Uterus (tissue), 4 donors: ENCODE measurements at places on chromosomes 2 and 18. TPM values are rescaled to one million over a fixed set of nuclear protein-coding genes. Genes with fewer than 3 reads are reported as not detected.

BMP10 gene
- total RNA-seq, result not detected

VWC2L gene
- not detected for total RNA-seq

ITPRIPL1 gene
- total RNA-seq, result not detected

- no peak for DNase-seq
These were observed 13.9 kb downstream of the IL1F10 start for GRCh38 chr2:113081488-113082210.

DNA sequence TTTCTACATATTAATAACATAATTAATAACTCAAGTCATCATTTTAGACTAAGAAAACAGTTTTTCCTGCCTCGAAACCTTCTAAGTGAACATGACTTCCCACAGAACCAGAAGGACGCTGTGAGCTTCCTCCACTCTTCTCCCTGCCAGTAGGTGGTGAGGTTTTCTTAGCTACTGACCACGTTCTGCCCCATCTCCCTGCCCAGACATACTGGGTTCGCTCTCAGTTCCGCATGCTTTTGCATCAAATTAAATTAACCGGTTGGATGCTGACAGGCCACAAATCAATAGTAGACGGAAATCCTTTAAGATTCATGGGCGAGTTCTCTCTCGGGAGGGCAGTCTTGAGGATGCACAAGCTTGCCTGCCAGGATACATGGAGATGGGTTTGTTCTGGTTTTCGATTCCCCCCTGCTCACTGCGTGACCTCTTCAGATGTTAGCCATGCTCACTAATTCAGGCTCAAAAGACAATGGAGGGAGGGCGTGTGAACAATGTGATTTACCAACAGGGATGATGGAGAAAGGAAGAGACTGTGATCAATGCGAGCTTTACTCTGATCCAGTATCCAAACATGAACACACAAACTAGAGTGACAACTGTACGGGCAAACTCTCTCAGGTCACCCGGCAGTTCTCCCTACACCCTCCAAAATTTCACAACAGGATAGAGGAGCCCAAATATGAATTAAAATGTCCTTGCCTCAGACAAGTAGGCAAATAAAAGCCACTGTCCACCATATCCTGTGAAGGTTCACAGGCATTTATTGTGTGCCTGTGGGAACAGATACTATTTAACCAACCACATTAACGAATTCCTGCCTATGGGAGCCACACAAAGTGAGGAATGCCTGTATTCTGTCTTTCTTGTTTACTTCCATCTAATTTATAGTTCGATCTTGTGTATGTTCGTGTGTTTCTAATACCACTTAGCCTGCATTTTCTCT lies 375.7 kb downstream of the EIPR1 start:
- no peak for DNase-seq

DNA sequence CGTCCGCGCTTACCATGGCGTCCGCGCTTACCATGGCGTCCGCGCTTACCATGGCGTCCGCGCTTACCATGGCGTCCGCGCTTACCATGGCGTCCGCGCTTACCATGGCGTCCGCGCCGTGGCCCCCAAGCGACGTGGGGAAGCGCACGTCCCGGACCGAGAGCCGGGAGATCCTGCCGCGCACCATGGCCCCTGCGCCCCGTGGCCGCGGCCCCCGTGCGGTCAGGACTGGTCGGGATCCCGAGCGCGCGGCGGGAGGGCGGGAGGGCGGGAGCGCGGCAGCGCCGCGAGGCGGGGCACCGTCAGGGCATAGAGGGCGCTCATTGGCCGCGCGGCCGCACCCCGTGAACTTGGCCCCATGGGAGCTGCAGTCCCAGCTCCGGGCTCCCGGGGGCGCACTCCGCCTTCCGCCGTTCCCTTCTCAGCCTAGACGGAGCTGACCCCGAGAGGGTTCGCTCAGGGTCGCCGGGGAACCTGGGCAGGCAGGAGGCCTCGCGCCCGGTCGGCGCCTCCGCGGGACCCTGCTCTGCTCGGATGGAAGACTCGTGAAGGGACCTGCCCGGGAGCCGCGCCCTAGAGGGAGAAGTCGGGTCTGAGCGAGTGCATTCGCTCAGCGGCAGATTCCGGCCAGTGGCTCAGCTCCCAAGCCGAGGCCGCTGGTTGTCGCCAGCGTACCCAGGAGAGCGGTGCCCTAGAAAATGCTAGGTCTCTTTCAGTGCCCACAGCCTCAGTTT lies at the start of gene ENOSF1:
TSS of gene ENOSF1 (minus strand) at position 230 of the 734 bp plus-strand sequence. CDS start at position 187, 43 bp downstream.
- peak; percentile 82 for DNase-seq

GRCh38 chr2:218788529-218789255 lies 6.7 kb downstream of the CYP27A1 start:
- no peak for DNase-seq

DNA sequence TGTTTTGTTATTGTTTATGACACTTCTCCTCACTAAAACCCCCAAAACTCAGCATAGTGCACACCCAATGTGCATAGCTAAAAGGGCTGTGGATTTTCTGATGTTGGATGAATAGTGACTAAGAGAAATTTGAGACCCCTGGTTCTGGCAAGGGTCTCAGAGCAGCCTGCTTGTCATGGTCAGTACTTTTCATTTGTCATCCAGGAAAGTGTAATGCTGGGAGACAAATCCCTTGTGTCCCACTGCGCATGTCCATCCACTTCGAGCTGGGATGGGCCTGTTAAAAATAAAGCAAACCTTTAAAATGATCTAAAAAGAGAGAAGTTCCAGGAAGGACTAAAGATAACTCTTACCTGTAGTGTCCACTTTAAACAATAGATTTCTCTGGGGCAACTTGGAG lies 46.9 kb upstream of the LYPD1 start:
- DNase-seq, result no peak

GRCh38 chr18:62760403-62760734 lies 45.0 kb downstream of the PHLPP1 start:
- no peak for DNase-seq

DNA sequence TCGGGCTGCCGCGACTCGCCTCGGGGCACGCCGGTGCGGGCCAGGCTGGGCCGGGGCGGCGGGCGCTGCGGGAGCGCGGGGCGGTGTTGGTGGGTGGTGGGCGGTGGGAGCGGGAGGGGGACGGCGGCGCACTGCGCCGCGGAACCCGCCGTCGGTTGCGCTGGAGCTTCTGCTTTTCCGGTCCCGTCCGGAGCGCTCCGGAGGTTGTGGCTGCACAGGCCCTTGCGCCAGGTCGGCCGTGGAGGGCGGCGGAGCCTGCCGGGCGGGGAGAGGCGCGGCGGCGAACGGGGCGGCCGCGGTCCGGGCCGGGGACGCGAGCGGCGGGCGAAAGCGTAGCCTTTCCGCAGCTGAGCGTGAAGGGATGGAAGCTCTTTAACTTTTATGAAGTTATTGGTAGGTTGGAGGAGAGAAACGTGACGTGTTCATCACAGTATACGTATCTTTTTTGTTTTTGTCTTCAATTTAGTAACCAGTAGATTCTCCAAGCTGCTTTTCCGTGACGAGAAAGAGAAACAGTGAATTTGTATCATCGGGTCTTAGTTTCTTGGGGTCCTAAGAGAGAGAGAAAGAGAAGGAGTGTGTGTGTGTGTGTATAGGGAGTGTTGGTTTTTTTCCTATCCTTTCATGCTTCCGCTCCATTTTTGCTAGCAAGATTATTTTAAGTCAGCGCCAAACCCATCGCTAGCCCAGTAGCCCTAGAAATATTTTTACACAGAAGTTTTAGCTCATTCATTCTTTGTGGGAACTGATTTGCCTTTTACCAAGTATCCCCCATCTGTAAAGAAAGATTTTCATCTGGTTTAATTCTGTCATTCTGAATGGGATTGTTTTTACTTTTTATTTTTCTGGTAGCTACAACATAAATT lies 535 bp downstream of the ATG4B start:
- peak; percentile 33 for DNase-seq

- DNase-seq, result no peak
These were observed 640.4 kb downstream of the NR4A2 start for GRCh38 chr2:155692106-155692505.
